ENCODE measurements at places on chromosomes 2 and 18. TPM values are rescaled to one million over a fixed set of nuclear protein-coding genes. Genes with fewer than 3 reads are reported as not detected.

- DNase-seq, result no peak
Measured at GRCh38 chr18:5287854-5288253, 7.7 kb downstream of the ZBTB14 start.

- no peak for DNase-seq
Measured at GRCh38 chr2:24353973-24354372, 6.4 kb downstream of the ITSN2 start.

FNDC4 gene
- total RNA-seq, result 7.3 TPM

C2orf15 gene
- not detected for total RNA-seq

EFHD1 gene
- 0.45 TPM for total RNA-seq

VWC2L gene
- not detected for total RNA-seq

RRM2 gene
- total RNA-seq, result 91.4 TPM

All from fibroblast of the aortic adventitia (primary cell).